ENCODE measurements at places on chromosomes 11 and 22.

- no peak for DNase-seq
Observed at GRCh38 chr11:44618561-44619425, 53.3 kb downstream of the CD82 start.

GRCh38 chr22:28297504-28297903 lies 378.4 kb upstream of the PITPNB start:
- no peak for DNase-seq

- no peak for DNase-seq
Observed at GRCh38 chr11:19530505-19530904, 182.1 kb upstream of the NAV2 start.

GRCh38 chr11:122071709-122072202 lies 44.3 kb downstream of the BLID start:
- DNase-seq = no peak

- DNase-seq = no peak
Observed at GRCh38 chr11:96125400-96125799, 201.5 kb upstream of the MTMR2 start.

DNA sequence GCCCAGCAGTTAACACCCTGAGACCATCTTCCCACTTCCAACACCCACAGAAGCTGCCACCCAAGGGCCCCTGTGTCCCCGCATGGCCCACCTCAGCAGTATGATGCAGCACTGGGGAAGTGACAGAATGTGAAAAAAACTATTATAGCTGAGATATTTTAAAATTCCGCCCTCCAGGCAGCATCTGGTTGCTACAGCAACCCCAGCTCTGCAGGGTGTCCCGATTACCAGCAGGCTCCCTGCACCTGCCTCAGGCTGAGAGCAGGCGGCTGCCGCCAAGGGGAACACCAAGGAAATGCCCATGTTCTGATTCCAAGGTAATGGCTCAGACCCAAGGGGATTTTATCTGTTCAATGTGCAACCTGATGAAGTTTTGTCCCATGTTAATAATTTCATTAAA lies 10.5 kb upstream of the TMEM121B start:
- DNase-seq = no peak

- DNase-seq = no peak
Observed at GRCh38 chr11:35167426-35167954, 28.5 kb downstream of the CD44 start.

GRCh38 chr11:95103701-95104100 lies 14.1 kb downstream of the ENDOD1 start:
- no peak for DNase-seq

- DNase-seq = no peak
Observed at GRCh38 chr11:41121600-41121999, 337.9 kb downstream of the LRRC4C start.

DNA sequence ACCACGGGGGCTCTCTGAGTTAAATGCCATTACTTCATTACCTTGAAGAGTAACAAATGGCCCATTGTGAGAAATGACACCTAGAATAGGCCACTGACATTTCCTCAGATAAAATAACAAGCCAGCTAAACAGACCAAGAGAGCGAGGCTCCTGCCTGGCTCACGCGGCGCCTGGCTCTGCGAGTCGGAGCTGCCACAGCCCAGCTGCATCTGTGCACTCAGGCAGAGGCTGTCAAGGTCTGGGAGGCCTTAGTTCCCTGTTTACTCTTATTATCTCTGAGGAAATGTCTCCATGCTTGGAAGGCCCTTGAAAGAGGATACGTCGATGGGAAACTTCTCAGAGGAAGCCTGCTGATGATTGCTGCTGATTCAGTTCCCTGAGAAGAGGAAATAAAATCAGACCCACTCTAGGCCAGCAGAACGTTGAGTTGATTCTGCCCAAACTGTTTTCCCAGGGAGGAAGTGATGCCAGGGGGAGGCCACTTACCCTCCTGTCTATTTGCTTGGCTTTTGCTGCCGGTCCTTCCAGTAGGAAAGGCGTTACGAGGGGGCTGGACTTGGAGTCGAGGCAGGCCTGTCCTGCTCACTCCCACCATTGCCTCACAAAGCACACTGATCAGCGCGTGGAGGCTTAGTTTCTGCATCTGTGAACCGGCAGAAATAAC lies 208.8 kb downstream of the TBC1D22A start:
- peak; percentile 10 for DNase-seq

DNA sequence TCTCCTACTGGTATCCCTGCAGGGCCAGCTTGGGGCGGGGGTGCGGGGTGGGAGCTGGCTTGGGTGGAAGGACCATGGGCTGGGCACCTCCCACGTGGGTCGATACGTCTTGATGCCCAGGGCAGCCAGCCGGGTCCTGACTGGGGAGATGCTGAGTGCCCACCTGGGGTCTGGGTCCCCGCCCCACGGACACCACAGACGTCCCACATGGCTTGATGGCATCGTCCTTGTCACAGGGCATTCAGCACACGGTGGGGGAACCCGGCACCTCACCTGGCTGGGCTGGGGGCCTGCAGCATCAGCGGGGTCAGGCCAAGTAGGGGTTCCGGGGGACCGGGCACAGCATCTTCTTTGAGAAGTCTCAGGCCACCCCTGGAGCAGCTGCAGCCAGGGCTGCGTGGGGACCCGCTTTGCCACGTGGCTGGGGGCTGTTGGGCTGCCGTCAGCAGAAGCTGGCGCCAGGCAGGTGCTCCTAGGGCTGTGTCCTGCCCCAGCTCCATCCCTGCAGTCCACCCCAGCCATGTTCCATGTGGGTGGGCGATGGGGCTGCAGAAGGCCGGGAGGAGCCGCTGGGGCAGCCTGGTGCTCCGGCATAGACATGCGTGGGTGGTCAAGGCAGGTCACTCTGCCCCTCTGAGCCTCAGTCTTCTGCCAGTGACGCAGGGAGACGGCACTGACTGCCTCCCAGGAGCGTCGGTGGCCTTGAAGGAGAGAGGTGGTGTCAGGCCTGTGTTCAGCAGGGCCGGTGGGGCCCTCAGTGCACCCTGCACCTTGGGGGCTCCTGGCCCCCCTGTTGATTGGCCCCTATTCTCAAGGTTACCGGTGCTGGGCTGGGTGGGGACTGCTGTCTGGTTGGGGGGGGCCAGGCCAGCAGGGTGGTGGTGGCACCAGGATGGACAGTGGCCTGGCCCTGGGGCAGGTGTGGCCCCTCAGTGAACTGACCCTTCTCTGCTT lies 8.4 kb downstream of the SELENOO start:
- no peak for DNase-seq

- no peak for DNase-seq
Observed at GRCh38 chr11:100484948-100485347, 202.1 kb upstream of the ARHGAP42 start.

DNA sequence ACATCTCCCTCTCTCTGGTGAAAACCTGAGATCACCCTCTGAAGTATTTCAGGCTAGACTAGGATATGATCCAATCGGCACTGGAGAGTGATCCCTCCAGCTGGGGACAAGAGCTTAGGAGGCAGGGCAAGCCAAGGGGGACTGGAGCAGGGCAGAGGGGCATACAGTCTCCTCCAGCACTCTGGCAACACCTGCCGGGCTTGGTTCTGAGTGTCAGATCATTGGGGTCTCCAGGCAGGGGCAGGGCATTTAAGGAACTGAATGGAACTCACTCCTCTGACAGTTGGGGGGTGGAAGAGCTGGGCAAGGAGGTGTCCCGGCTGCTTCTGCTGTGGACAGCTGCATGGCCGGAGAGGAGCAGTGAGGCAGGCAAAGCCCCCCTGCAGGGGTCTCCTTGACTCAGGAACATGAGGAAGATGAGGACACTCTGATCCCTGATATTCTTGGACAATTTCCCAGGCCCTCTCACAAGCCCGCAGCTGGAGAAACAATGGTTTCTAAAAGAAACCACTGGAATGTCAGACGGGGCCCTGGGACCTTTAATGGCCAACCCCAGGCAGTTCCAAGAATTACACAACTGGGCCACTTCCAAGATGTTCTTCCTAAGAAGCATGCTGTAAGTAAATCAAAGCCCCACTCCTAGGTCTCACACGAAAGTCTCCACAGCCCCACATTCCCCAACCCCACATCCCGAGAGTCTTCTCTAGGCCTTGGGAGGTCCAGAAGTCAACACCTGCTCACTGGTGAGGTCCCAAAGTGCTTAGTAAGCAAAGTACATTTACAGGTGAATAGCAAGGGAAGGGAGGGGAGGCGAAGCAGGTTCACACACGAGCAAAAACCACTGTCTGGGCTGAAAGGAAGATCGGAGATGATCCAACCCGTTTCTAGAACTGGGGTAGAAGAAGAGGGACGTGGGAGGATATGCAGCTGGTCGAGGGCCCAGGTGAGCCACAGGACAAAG lies 1.2 kb upstream of the CCDC86 start:
- DNase-seq = peak; percentile 91

DNA sequence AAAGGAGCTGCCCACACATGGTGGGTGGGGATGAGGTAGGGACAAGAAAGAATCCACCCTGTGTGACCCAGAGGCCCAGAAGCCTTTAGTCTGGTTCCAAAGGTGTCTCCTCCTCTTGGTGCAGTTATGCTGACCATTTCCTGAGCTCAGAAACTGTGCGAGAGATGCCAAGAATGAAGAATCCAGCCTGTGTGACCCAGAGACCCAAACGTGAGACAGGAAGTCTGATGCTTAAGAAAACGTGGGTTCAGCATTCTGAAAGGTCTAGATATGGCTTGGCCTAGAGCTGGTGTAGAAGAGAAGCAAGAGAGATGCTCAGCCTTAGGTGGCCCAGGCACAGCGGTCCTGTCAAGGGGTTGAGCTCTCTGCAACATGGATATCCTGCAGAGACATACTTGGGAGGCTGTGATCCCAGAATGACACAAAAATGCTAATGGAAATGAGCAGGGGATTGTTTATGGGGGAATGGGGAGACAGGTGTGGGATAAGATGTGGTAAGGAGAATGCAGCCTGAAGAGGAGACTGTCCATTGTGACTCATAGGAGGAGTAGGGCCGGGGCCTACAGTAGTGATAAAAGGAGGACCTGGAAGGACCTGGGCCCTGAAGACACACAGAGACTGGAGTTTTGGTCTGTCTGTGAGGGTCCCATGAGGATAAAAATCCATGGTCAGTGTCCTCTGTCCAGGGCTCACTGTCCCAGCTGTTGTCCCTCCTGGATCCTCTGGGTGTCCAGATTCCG lies 79.0 kb downstream of the ZNF280B start:
- no peak for DNase-seq

DNA sequence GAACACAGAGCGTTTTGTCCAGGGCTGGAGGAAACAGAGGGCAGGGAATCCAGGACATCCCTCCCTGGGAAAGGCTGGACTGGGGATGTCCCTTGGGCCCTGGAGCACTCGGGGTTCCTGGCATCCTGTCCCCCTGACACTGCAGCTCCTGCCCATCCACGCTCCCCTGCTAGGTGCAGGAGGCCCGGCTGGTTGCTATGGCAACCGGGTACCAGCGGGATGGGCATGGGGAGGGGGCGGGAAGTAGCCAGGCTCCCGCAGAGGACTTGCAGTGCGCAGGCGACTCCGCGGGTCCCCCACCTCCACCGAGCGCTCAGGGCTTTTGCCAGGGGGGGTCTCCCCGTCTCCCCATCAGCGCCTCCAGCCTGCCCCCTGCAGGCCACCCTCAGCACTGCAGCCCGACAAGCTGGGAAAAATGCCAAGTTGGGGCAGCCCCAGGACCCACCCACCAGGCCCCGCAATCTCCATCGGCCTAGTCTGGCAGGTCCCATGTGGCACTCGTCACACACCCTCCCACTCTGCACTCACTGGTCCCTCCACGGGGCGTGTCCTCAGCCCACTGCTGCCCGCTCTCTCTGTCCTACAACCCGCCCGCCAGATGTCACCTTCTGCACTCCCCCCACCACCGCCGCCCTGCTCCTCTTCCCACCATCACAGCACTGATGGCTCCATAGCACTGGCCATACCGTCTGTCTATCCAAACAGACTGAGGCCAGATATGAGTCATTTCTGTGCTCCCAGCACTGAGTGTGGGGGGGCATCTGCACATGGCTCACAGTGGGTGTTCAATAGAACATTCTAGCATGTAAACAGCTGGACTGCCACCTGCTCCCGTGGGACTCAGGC lies 31.5 kb downstream of the KIAA0930 start:
- peak; percentile 78 for DNase-seq

DNA sequence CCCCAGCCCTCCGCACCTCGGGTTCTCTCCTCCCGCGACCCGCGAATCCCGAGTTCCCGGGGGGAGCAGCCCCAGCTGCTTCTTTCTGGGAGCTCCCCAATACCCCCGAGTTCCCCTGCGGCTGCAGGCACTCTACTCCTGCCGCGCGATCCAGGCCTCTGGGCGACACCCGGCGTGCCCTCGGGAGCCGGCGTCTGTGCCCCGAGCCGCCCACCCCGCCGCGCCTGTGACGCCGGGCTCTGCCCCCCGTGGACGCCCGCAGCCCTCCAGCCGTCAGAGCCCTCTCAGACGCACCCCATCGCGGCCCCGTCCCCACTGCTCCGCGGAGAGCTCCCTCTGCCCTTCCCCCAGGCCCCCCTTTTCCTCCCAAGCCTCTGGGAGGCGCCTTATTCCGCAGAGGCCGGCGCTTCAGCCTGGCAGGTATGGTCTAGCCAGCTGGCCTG lies 422 bp downstream of the GLB1L2 start:
- DNase-seq = no peak

DNA sequence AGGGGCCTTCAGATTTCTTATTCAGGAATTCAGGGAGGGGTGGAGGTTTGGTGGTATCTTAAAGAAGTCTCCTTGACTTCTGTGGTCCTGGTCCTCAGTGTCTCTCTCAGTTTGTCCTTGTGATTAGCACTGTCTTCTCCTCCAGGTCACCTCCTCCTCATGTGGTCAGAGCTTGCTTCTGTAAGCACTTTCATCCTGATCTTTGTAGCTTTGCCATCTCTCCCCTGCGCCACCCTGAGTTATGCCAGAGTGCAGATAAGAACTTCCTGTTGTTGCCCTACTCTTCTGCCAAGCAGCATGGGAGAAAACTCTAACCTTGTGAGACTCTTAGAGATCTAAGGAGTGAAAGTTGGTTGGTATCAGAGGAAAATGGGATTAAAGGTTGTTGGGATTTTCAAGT lies 30.9 kb downstream of the MICAL2 start:
- DNase-seq = no peak

GRCh38 chr11:94652735-94653284 lies 85.6 kb downstream of the PIWIL4 start:
- DNase-seq = no peak

DNA sequence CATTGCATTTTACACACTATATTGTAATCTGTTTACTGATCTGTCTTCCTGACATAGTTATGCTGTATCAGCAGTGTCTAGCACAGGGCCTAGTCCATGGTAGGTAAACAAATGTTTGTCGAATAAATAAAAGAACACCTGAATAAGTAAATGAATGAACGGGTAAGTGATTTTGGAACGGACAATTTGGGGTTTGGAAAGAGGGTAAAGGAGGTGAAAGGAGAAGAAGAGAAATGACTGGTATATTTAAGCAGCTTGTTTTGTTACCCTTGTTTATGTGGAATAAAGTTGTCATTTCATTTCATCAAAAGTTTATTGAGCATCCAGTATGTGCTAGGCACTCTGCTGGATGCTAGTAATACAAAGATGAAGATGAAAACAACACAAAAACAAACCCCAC lies at the start of gene HEPN1:
HEPN1 (plus strand) TSS at position 301 of the 400 bp plus-strand sequence.
- DNase-seq = no peak

GRCh38 chr11:119446434-119446833 lies 23.5 kb upstream of the THY1 start:
- DNase-seq = no peak

- DNase-seq = peak; percentile 80
Observed at GRCh38 chr11:19735157-19735908, 22.7 kb downstream of the NAV2 start.

Measured in fibroblast of skin of right biceps (primary cell).